CD4-positive, alpha-beta T cell (primary cell): ENCODE measurements at places on chromosomes 6 and 20. TPM values are rescaled to one million over a fixed set of nuclear protein-coding genes. Genes with fewer than 3 reads are reported as not detected.

Gene MOG
- not detected for total RNA-seq

Gene AARS2
- 12.0 TPM for total RNA-seq

Gene SIRPD
- total RNA-seq: 0.28 TPM

Gene SLC17A2
- not detected for total RNA-seq

Gene NFATC2
- total RNA-seq: 32.5 TPM

Gene RSPH3
- 0.59 TPM for total RNA-seq

DNA sequence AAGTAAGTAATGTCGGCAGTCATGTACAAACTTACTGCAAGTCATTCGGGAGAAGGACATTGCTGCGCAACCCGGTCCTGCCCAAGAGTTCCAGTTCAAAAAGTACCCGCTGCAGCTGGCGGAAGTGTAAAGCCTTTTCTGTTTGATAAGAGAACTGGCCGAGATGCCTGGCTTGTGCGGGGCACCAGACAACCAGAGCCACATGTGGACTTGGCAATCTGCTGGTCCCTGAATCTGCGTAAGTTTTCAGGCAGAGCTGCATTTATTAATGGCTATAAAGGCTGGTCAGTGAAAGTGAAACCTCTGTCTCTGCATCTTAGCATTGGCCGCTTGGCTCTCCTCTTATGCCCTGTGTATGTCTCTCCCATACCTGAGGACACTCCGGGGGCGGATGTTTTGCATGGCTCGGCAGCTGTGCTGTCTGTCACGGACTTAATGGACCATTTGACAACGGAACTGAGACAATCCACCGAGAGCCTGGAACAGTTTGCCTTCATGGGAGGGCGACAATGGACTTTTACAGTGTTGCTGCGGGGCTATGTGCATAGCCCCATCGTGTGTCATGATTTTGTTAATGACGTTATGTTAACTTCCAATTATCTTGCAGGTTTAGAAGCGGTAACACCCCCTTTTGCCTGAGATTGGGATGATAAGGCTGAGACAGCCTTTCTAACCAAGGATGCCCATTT is 19.8 kb upstream of the RGS17 start:
- H3K27ac ChIP-seq: no peak overlapping the region
- DNase-seq: no peak

- peaks cover 3% of the 10 kb centered on the region for H3K4me1 ChIP-seq
- H3K36me3 ChIP-seq: no peaks in the 10 kb centered on the region
- DNase-seq: no peak
Measured at GRCh38 chr20:20829681-20830080, 117.2 kb upstream of the RALGAPA2 start.

DNA sequence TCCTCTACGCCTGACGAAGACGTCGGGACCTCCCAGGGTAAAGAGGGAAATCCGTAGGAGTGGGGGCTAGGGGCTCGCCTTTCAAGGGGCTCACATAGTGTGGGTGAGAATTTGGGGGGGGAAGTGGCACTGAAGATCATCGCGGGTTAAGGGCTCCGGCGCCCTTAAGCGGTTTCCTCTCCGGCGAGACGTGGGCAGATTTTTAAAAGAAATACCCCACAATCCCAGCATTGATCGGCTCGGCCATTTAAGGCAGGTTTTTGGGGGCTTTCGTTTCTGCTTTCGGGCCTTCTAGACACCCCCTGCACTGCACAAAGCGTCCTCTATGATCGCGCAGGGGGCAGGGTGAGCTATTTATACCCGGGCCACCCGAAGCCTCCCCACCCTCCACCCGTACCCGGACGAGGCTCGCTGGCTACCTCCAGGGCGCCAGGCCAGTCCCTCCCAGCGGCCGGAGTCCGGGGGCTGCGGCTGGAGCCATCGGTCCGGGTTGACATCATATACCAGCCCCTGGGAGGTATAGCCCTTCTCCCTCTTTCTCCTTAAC is 1.2 kb downstream of the NKX2-2 start:
- peaks cover 76% of the 10 kb centered on the region for H3K4me1 ChIP-seq
- no peak overlapping the region for H3K27ac ChIP-seq
- DNase-seq: no peak
- no peaks in the 10 kb centered on the region for H3K36me3 ChIP-seq
- H3K27me3 ChIP-seq: peaks cover 90% of the 10 kb centered on the region

- no peaks in the 10 kb centered on the region for H3K27me3 ChIP-seq
- DNase-seq: no peak
- H3K36me3 ChIP-seq: no peaks in the 10 kb centered on the region
- H3K4me3 ChIP-seq: no peak overlapping the region
Measured at GRCh38 chr6:161523362-161523761, 249.5 kb upstream of the AGPAT4 start.

DNA sequence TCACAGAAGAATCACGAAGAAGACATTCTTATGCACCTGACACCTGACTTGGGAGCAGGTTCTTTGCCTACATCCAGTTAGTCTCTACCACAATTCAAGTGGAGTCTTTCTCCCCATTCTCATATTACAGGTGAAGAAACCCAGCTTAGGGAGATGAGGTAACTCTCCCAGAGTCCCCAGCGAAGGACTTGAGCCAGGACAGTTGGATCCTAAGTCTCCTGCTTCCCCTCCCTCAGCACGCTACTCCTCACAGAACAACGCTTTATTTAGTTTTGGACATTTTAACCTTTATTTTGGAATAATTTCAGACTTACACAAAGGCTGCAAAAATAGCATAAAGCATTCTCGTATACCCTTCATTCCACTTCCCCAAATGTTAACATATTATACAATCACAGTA is 824 bp upstream of the CSTL1 start:
- no peaks in the 10 kb centered on the region for H3K4me1 ChIP-seq
- H3K4me3 ChIP-seq: no peak overlapping the region
- no peak overlapping the region for H3K27ac ChIP-seq
- no peak for DNase-seq
- H3K27me3 ChIP-seq: no peaks in the 10 kb centered on the region
- H3K36me3 ChIP-seq: no peaks in the 10 kb centered on the region

GRCh38 chr6:34232901-34233300 is 3.8 kb upstream of the HMGA1 start:
- H3K27ac ChIP-seq: no peak overlapping the region
- no peak for DNase-seq
- H3K27me3 ChIP-seq: no peaks in the 10 kb centered on the region
- H3K36me3 ChIP-seq: no peaks in the 10 kb centered on the region

GRCh38 chr6:87334683-87335082 is 5.6 kb upstream of the GJB7 start:
- H3K27me3 ChIP-seq: no peaks in the 10 kb centered on the region
- H3K27ac ChIP-seq: no peak overlapping the region
- H3K36me3 ChIP-seq: no peaks in the 10 kb centered on the region
- H3K4me3 ChIP-seq: no peak overlapping the region
- no peak for DNase-seq

DNA sequence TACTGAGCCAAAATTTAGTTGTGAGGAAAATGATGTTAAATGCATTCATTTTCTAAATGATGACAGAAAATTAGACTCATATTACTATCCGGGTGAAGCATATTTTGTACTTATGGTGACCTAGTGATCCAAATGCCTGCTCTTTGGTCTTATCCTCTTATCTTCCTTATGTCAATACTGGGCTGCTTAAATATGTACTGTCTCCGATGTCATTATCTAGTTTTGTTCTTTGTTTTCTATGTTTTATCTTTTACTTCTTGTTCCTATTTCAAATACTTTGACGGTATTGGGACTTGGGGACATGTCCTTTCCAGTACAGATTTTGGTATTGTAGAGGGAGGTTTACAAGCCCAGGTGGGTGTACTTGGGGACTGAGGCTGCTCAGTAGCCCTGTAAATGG is 124.6 kb upstream of the ESR1 start:
- H3K27ac ChIP-seq: no peak overlapping the region
- no peaks in the 10 kb centered on the region for H3K4me1 ChIP-seq
- DNase-seq: no peak
- no peaks in the 10 kb centered on the region for H3K27me3 ChIP-seq

DNA sequence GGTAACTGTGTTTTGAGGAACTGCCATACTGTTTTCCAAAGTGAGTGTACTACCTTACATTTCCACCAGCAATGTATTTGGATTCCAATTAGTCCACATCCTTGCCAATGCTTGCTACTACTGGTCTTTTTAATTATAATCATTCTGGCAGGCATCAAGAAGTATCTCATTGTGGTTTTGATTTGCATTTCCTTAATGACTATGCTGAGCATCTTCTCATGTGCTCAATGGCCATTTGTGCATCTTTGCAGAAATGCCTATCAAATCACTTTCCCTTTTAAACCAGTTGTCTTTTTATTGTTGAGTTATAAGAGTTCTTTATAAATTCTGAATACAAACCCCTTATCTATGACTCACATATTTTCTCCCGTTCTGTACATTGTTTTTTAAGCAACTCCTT is 75.9 kb downstream of the ATG5 start:
- no peak overlapping the region for H3K4me3 ChIP-seq
- peaks cover 17% of the 10 kb centered on the region for H3K36me3 ChIP-seq
- no peak overlapping the region for H3K27ac ChIP-seq
- no peaks in the 10 kb centered on the region for H3K4me1 ChIP-seq
- H3K27me3 ChIP-seq: no peaks in the 10 kb centered on the region
- DNase-seq: no peak

DNA sequence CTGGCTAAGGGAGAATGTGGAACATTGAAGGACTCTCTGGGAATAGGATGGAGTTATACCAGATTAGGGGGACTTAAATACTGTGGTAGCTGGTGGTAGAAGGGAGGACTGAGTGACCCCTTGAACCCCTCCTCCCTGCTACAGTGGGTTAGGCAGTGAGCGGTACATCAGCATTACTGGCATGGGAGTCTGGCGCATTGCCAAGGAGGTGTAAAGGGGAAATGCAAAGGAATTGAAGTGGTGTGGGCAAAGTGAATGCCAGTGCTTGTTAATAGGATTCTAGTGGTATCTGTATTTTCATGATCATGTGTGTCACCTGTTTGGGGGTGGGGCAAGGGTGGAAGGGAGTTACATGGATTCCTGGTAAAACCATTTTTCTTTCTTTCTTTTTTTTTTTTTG is 60.1 kb downstream of the GFRA4 start:
- DNase-seq: no peak
- no peaks in the 10 kb centered on the region for H3K4me1 ChIP-seq
